Left ventricle myocardium inferior (tissue), 1 donor: ENCODE measurements at places on chromosomes 2 and 18. TPM values are rescaled to one million over a fixed set of nuclear protein-coding genes. Genes with fewer than 3 reads are reported as not detected.

DNA sequence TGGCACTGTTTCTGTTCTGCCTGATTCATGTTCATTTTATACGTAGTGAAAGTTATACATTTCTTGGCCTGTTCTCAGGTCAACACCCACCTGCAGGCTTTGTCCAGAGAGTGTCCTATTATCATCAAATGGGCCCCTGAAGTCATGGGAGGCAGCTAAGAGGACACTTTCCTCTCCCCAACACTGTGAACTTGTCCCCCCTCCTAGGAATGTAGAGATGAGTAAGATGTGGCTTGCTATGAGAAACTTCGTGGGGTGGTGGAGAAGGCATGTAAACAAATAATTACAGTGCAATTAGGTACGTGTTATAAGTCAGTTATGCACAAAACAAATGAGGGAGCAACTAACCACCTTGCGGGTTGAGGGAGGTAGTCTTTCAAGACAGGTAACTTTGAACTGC is 57.9 kb downstream of the COL4A3 start:
- DNase-seq: no peak

- DNase-seq: no peak
These were observed 42.4 kb downstream of the SP3 start for GRCh38 chr2:173922760-173923159.

DNA sequence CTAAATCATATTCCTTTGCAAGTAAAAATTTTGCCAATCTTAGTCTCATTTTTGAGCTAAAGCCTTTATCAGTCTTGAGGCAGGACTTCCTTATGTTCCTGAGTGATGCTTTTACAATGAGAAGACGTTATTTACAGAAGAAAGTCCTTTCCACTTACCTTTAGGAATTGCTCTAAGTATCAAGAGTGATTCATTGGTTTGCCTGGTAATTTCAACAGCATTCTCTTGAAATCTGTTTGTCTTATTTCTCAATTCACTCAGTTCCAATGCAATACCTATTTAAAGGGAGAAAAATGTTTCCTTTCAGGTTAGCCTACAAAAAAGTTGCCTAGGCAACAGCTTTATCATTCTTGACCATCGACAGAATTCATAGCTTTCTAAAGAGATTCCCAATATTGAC is 137.2 kb downstream of the LAMA1 start:
- no peak for DNase-seq

GRCh38 chr2:237486819-237487448 is at the start of gene MLPH:
Gene MLPH (plus strand): TSS chr2:237487251. CDS start chr2:237493427, 6,176 bp downstream.
- DNase-seq: peak; percentile 61

MYO3B gene
- total RNA-seq: 0.05 TPM
